ENCODE measurements at places on chromosomes 3 and 15.

DNA sequence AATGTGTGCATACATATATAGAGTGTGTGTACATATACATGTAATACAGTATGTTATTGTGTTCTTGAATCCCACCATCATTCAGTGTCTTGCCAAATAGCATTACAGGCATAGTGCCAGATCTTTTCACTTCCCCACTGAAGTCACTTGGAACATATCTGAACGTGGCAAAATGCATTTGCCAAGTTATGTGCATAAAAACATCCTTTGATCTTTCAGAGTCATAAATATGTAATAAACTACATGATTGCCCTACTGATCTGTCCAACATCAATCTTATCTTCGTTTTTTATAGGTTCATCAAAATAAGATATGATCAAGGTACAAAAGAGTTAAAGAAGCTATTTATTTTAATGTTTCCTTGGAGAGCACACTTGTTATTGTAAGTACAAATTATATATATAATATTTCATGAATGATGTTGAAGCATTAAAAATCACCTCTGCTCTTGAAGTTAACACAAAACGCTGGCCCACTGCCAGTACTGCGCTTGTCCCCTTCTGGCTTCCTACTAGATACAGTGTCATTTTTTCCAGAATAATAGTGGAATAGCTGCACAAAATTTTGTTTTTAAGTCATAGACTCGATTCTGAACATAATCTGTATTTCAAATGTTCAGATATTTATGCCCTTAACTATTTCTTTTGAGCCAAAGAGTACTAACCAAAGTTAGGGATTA, 549.5 kb upstream of the ARRDC4 start:
- DNase-seq: no peak

DNA sequence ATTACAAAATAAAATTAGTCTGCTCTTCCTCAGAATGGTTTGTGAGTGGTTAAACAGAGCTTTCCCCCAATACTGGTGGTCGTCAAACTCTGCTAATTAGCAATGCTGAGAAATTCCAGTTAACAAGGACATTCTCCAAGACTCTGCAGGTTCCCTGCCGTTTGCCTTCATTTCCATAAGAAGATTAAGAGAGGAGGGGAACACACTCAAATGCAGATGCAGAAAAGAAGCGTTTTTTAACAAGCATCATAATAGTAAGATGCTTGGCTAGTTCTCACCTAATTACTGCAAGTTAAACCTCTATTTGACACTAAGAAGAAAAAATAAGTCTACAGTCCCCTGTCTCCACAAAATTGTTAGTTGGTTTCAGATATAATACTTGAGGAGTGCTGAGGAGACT, 3.7 kb upstream of the SOX2 start:
- DNase-seq: no peak

- no peak for DNase-seq
These were observed 155.8 kb downstream of the EPHA6 start for GRCh38 chr3:96970211-96970610.

GRCh38 chr15:76333720-76334437, 2.7 kb upstream of the ISL2 start:
- DNase-seq: no peak

DNA sequence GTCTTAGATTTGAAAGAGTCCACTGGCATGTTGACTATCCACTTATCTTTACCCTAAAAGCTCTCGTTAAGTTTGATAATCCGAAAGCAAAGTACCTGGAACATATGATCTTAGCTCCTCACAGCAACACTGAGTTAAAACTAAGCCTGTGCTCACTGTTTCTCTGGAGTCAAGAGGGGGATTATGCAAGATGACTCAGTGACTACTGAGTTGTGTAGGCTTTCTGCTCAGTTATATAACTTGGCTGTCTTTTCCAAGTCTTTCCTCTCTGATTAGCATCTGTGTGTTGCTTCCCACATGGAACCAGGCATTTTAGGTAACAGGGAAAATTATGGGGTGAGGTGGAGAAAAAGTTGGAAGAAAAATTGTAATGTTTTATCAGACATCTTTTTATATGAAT, 31.2 kb upstream of the MYO5C start:
- peak; percentile 46 for DNase-seq

DNA sequence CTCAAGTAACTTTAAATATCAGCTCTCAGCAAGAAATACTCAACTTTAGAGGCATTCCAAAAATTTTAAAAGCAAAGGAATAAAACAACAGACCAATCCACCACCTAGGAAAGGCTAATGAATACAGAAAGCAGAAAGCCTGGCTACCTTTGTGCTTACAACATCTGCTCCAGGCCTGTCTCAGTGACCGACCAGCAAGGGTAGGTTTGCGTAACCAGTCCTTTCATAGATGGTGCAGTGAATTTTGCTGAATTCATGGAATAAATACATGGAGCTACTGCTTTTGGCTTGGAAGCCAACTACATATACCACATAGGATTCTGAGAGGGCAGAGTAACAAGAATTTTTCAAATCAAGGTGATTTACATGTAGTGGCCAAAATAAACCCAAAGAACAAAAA, 27.2 kb downstream of the ETV5 start:
- DNase-seq: no peak

GRCh38 chr3:157134620-157135191, 25.2 kb downstream of the CCNL1 start:
- no peak for DNase-seq

- DNase-seq: no peak
These were observed 33.6 kb upstream of the PLSCR2 start for GRCh38 chr3:146502887-146503460.

All from Ammon's horn (tissue), 1 donor.